ENCODE measurements at places on chromosomes 11 and 22.
A peak's percentile ranks its signal among the peaks of the same experiment; 100 is the strongest.

DNA sequence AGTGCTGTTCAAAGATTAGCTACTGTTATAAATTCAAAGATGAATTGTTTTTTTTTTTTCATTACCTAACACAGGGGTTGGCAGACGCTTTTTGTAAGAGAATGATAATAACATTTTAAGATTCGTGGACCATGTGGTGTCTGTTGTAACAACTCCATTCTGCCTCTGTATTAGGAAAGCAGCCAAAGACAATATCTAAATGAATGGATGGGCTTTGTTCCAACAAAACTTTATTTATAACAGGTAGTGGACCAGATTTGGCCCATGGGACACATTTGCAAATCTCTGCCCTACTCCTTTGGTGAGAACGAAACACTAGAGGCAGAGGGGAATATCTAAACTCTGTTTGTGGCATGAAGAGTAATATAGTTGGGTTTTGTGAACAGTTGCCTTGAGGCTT, 83.6 kb upstream of the BLID start:
- DNase-seq = no peak

DNA sequence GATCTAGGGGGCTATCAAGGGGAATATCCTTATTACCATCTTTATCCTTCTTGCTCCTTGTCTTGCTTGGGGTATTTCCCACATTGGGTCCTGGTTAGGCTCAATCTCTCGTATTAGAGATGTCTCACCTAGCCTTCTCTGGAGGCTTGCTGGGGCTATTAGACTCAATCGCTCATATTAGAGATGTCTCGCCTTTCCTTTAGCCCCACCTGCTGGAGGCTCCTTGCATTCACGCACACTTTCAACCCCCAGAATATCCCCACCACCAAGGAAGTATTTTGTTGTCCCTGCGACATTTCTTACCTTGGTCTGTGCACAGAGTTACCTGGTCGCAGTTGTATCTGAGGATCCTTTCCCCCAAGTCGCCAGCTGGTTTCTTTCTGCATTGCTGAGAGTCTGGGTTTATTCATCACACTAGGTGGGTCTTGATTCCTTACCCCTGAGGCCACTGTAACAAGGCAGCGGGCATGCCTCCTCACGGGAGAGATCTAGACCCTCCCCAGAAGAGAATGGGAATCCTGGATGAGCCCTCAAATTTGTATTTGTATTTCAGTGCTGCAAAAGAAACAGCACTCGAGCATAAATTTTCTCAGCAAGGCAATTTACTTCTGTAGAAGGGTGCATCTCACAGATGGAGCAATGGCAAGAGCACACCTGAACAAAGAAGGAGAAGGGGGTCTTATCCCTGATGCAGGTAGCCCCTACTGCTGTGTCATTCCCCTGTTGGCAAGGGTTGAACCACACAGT, 15.9 kb upstream of the HYLS1 start:
- DNase-seq = peak; percentile 18

GRCh38 chr22:28379951-28380350, 299.7 kb downstream of the TTC28 start:
- no peak for DNase-seq

GRCh38 chr11:94521684-94522083, 9.4 kb downstream of the C11orf97 start:
- peak; percentile 12 for DNase-seq

DNA sequence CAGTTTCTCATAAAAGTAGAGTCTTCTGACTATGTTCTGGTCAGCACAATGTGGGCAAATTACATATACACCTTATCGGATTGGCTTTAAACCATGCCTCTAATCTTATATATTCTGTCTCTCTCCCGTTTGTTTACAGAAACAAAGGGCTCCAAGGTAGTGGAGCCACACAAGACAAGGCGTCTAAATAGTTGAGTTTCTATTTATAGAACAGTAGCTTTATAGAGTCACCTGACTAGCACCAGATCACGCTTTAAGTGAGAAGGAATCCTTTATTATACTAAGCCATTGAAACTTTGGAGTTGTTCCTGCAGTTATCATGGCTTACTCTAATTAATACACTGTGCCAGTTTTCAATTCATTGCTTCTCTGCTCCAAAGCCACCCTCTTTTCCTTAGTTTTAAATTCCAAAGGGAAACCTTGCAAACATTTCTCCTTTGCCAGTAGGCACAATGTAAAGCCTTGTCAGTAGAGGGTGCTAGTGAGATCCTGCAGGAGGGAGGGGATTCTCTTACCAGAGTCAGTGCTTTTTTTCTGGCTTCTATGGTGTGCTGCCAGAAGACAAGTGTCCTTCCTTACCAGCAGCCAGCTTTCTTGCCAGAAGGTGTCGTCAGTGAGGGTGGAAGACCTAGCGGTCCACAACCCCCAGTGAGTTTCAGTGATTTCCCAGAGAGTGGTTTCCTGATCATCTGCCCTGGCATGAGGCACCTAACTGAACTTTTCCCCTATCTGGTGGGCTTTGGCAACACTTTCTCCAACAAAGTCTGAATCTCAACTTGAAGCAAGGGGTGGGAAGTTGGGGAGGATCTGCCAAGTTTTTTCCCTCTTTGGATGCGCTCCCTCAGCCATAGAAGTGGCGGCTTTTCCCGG, 71.7 kb downstream of the RAB38 start:
- DNase-seq = peak; percentile 95
